Stimulated activated CD4-positive, alpha-beta T cell treated with anti-CD3 and anti-CD28 coated beads, TNF-alpha, amount 100 ng/mL, for 4 hours (primary cell): ENCODE measurements at places on chromosomes 12 and 14.

- no peak for DNase-seq
These were observed 33.6 kb downstream of the CDKL1 start for GRCh38 chr14:50362764-50363713.

DNA sequence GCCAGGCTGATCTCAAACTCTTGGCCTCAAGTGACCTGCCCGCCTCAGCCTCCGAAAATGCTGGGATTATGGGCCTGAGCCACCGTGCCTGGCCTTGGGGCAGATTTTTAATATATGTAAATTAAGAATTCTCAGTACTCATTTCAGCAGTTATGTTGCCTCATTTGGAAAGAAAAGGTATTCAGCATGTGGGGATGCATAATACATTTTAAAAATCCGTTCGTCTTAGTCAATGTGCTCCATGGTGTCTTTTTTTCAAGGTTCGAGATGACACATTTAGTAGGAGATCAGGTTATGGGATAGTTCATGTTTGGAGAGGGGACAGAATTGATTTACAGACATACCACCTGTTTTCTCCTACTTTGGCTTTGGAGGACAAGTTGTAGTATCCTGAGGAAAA lies 10.2 kb downstream of the SYNE2 start:
- DNase-seq = no peak

GRCh38 chr12:92735131-92735721 lies 32.4 kb downstream of the PLEKHG7 start:
- no peak for DNase-seq

- DNase-seq = no peak
These were observed 3.4 kb downstream of the B4GALNT3 start for GRCh38 chr12:462936-463705.

DNA sequence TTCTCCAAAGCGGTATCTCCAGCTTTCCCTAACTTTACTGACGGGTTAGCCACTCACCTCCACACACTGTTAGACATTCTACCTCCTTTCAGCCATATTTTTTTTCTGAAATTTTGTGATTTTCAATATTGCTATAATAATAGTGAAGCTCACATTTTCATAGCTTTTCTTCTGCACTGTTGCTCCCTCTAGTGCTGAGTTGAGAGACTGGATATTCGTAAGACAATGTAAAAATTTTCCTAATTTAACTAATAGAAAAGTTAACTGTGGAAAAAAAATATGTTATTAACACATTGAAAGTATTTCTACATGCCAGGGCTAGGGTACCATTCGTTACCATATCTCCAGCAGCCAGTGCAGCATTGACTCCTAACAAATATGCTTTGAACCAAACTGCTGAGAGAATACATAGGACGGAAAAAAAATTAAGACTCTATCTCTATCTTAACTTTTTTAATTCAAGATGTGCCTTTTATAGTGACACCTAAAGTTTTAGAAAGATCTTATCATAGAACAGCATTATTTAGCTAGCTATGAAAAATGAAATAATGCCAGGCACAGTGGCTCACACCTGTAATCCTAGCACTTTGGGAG lies 48.7 kb upstream of the ABCC9 start:
- DNase-seq = no peak

DNA sequence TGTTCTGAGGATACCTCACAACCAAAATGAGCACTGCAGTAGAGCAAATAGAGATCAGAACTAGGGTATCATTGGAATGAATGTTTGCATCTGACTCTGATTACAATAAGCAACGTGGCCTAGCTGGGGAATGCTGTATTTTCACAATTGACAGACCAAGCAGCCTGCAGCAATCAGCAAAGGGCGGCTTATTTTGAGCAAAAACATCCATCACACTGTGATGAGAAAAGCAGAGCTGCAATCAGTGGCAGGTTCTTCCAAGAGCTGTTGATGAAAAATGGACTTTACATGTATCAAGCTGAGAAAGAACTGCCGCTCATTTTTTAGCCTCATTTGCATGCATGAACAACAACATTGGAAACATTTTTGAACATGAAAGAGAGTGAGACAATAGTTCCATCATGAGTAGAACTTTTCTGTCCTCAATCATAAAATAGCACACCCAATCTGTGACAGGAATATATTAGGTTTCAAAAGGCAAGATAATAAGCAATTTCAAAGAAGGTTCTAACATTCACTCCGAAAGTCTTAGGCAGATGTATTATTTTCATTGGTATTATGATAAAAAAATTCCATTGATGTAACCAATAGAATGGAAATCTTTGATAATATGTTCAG lies 249.7 kb upstream of the FBXO33 start:
- no peak for DNase-seq

- DNase-seq = no peak
These were observed 301.5 kb upstream of the ATP2B1 start for GRCh38 chr12:90010089-90010488.

GRCh38 chr14:63205044-63205575 lies 867 bp downstream of the RHOJ start:
- DNase-seq = no peak

DNA sequence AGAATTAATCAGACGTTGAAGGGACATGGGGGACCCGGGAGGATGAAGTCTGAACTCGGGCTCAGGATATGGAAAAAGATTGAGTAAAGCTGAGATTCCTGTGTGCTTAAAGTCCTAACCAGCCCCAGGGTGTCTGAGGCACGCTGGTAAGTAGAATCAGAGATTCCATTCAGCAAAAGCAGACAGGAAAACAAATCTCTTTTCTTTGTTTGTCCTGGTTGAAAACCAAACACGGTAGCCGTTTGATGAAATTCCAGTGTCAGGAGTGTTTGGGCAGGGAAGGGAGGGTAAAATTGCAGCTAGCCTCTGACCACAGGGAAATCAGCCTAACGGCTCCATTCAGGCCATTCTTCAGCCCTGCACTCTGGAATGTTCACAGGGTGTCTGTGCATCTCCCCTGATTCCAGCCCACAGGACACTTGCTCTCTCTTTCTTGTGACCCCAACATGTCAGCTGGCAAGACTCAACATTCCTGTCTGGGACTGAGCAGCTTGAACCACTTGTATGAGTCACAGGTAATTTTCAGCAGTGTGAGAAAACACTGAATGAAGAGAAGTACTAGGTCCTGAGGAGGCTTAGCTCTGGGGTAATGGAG lies 31.0 kb downstream of the NINJ2 start:
- DNase-seq = no peak

- DNase-seq = peak; percentile 74
These were observed 6.2 kb downstream of the MAP3K12 start for GRCh38 chr12:53492830-53493609.

DNA sequence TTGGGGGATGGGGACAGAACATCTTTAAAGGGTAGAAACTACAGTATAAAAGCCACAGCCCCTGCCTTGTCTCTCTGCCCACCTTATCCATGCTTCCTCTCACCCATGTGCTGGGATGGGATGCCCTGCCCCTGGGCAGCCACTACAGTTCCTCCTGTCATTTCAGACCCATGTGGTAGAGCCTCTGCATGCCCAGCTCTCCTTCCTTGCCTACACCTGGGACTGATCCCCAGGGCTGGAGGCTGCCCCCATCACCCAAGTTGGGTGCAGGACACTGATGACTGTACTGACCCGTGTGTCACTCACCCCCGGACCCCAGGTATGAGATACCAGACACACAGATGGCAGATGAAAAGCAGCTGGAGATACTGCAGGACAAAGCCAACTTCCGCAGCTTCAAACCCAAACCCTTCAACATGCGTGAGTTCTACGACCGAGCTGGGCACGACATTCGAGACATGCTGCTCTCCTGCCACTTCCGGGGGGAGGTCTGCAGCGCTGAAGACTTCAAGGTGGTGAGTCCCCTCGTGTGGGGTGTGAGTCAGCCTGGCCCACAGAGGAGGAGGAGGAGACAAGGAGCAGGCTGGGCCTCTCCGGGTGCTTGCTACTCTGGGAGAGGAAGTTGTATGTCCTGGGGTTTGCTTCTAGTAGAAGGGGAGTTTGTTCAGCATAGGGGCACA lies 2.2 kb downstream of the ASIC1 start:
- peak; percentile 13 for DNase-seq
